ENCODE measurements at places on chromosomes 16 and 17. TPM values are rescaled to one million over a fixed set of nuclear protein-coding genes. Genes with fewer than 3 reads are reported as not detected.

GRCh38 chr16:58063377-58064076, 38.0 kb downstream of the MMP15 start:
- no peak for DNase-seq

DNA sequence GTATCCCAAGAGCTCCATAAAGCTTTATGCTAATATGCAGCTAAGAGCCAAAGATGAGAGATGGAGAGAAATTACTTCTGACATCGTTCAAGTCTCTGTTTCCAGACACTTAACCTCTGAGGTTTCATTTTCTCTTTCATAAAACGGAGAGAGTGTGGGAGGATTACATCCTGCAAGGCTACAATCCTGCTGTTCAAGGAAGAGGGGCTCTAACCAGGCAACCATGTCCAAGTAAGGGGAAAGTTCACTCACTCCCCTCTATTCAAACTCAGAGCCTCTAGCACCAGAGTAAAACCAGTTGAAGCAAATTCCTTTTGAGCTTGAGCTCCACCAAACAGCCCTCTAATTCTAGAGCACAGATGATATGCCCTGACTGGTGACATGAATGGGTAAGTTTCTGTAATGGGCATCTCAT, 397.4 kb downstream of the NPIPA8 start:
- no peak for DNase-seq

DNA sequence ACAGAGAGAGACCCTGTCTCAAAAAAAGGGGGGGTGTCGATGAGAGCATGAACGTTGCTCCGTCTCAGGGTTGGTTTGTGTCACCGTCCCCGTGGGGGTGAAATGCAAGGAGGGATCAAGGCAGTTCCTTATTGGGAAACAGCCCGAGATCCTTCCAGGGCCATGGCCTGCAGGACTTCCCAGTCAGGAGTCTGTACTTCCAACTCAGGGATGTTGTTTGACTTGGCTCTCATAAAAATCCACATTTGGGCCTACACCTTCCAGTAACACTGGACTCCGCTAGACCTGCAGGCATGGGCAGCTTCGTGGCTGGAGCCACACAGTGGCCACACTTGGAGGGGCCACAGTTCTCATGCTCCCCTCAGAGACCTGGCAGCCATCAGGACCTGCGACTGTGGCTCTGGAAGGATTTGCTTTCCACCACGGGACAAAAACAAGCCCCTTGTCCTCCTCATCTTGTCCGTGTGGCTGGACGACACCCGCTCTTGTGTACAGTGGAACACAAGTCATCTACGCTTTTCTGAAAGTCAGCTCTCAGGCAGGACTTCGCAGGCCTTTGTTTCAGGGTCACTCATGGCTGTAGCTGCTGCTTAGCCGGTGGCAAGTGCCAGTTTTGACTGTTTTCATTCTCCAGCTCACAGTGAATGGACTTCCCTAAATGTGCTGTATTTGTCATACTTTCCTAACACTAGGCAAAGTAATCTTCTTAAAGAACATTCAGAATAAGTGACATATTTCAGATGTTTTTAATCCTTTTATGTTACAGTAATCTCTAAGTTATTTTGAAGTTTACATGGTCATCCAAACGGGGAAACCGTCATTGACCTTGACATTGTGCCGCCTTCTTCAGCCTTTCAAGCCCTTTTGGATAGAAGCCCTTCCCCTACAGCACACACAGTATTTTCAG, 24.2 kb upstream of the IL17C start:
- DNase-seq: no peak

Gene NDE1
- total RNA-seq: 27.0 TPM

Gene C17orf107
- total RNA-seq: not detected

- no peak for DNase-seq
Measured at GRCh38 chr17:82845163-82845807, 5.5 kb upstream of the ZNF750 start.
